Activated CD4-positive, CD25-positive, alpha-beta regulatory T cell treated with anti-CD3 and anti-CD28 coated beads, Interleukin-2, amount 50 U/mL, for 72 hours (primary cell): ENCODE measurements at places on chromosomes 11 and 22.

GRCh38 chr22:22800716-22801115 lies 86.9 kb upstream of the IGLL5 start:
- no peak for DNase-seq

DNA sequence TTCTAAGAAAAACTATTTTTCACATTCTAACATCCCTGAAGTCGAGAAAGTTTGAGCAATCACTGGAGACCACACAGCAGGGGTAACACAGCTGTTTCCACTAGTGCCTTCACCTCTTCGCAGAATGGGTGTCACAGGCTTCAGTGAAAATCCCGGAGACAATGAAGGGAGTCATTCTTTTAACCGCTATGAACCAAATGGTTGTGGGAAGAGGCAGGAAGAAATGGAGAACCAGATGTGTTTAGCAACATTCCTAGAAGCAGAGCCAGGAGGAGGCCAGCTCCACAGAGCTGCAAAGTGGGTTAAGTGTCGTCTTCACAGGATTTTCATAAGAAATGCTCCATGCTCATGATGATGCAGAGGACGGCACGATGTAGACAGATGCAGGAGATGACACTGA lies 221.1 kb downstream of the LARGE1 start:
- no peak for DNase-seq

GRCh38 chr11:80722629-80723028 lies 1281.8 kb upstream of the TENM4 start:
- DNase-seq: no peak

DNA sequence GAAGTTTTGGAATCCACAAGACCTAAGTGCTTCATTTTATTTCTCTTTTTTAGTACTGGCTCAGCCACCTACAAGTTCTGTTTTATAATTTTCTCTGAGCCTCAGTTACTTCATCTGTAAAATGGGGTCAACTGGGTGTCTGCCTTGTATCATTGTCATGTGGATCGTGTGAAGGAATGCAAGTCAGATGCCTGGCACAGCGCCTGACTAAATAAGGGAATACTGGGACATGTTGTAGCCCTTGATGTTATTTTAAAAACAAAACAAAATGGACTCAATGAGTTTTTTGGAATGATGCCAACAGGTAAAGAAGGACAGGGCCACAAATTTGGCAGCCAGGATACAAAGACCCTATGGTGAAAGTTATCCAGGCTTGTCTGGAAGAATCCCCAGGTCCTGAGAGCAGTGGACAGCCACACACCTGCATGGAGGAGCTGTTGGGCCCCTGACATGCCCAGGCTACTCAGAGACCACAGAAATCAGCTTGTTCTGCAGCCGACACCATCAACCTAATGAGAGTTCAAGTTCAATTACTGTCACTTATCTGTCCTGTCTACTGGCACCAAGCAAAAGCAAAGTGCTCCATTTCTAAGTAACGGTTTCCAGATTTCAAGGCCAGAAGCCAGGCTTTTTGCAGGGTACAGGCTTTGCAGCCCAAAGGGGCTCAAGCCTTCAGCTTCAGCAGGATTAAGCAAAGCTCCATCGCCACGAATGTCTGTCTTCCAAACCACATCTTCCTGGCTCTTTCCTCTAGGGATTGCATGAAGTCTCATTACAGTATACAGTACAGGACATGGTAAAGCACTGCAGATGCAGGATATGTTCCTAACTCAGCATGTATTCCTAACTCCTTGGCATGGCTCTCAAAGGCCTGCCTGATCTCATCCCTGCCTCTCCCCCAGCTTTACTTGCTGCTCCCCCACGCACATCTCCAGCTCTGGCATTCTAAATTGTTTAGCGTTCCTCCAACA lies 18.4 kb downstream of the DKK3 start:
- DNase-seq: no peak

DNA sequence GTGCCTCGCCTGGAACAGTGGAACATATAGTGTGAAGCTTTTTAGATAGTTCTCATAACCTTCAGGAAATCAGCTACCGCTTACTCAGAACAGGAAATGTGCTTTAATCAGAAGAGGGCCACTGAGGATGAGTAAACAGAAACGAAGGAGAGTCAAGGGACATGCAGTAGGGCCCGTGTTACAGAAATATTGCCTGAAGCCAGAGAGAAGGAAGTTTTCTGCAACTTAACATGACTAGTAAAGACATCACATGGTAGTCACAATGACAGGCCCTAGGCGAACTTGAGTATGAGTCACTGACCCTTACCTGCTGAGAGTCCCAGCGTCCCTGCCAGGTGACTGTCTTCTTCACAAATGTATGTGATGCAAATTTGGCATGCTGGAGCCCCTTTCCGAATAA lies 39.4 kb downstream of the CARD18 start:
- no peak for DNase-seq

- no peak for DNase-seq
Measured at GRCh38 chr11:32266601-32267000, 168.7 kb downstream of the WT1 start.

- no peak for DNase-seq
Measured at GRCh38 chr11:84234011-84234410, 947.8 kb upstream of the CCDC90B start.

- no peak for DNase-seq
Measured at GRCh38 chr11:2041153-2041552, 43.5 kb upstream of the H19 start.

DNA sequence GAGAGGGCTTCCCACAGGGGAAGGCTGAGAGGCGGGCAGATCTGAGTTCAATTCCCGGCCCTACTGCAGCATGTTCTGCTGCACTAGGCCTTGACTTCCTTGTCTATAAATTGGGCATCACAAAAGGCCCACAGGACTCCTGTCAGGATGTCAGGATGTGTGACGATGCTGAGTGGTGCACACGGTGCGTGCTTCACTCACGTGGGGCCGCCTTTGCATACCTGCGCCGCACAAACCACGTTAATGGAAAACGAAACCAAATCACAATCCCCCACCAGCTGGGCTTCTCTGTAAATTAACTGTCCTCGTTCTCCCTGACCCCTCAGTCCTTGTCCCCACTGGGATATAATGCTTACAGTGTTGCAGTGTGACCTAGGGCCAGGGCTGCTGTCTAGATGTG lies 32.3 kb upstream of the TSPAN18 start:
- no peak for DNase-seq

- no peak for DNase-seq
Measured at GRCh38 chr11:8059571-8060011, 21.4 kb upstream of the TUB start.

GRCh38 chr11:60168306-60168705 lies 14.6 kb downstream of the MS4A6A start:
- DNase-seq: no peak

GRCh38 chr22:23786261-23786710 lies 480 bp upstream of the SMARCB1 start:
- DNase-seq: no peak

DNA sequence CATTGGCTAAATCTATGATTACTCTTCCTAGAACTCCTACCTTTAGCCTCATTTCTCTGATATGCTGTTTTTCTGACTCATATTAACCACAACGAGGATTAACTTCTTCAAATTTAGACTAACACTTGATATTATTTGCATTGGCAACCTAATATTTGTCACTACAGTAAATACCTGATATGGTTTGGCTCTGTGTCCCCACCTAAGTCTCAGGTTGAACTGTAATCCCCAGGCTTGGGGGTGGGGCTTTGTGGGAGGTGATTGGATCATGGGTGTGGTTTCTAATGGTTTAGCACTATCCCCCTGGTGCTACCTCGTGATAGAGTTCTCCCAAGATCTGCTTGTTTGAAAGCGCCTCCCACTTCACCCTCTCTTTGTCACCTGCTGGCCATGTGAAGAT lies 17.1 kb upstream of the MED17 start:
- DNase-seq: no peak

- DNase-seq: no peak
Measured at GRCh38 chr11:126029805-126030204, 32.9 kb downstream of the CDON start.

- no peak for DNase-seq
Measured at GRCh38 chr22:43277091-43277490, 66.1 kb downstream of the SCUBE1 start.

GRCh38 chr11:16356057-16356760 lies at the start of gene SOX6:
Gene SOX6, minus strand, starts transcription at chr11:16356546. Its CDS starts 15,298 bp downstream, at chr11:16341248.
- no peak for DNase-seq

DNA sequence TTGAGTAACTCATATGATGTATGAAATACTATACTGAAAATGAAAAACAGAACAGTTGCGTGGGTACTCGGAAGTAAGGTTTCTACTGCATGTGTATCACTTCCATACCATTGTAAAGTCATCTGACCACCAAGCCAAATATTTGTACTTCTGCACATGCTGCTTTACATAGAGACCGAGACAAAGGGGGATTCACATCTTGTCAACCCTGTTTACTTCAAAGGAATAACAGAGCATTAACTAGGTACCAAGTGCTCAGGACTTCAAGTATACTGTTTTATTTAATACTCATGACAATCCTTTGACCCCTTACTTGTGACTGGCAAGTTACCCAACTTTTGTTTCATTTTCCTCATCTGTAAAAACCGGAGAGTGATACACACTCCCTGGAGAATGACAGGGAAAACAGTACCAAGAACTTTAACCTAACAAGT lies 9.9 kb downstream of the MAPK1 start:
- no peak for DNase-seq

GRCh38 chr22:50293441-50294318 lies 13.8 kb downstream of the PLXNB2 start:
- no peak for DNase-seq

GRCh38 chr11:123373754-123374621 lies 56.1 kb upstream of the GRAMD1B start:
- DNase-seq: no peak

DNA sequence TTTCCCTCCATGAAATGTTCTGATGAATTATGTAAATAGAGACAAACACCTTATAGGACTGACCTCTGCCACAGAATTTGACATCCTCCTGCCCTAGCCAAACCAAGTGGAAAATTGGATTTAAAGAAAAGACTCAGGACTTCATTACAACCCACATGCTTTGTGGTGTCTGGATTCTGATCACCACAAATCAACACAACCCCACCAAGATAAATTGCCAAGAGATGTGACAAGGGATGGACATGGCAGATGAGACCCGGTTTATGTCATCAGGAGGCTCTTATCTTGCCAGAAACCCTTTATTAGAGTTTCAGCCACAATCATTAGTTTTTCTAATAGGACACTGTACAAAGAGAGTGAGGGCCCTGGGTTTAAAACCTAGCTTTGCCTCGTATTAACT lies 57.9 kb upstream of the SLC6A5 start:
- no peak for DNase-seq

DNA sequence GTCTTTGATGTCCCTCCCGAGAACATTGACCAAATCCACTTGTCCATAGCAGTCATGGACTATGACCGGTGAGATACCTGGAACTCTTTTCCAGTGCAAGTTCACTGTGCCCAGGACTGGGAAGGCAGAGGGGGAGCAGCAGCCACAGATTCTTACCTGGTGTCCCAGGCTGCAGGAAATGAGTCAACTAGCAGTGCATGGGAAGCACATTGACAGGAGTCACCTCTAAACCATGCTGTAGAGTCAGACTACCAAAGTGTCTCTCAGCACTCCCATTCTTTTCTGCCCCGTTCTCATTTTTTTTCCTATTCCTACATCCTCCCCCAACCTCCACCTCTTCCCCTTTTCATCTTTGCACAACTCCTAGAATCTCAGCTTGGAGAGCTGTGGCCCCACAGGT lies 67.2 kb upstream of the OLFML1 start:
- no peak for DNase-seq

GRCh38 chr11:87391496-87391895 lies 353.8 kb downstream of the TMEM135 start:
- DNase-seq: no peak

- no peak for DNase-seq
Measured at GRCh38 chr11:19800714-19801519, 88.3 kb downstream of the NAV2 start.

GRCh38 chr11:130181295-130182272 lies 22.0 kb downstream of the ST14 start:
- no peak for DNase-seq

- DNase-seq: no peak
Measured at GRCh38 chr11:97895572-97895971, 1125.2 kb upstream of the CNTN5 start.

DNA sequence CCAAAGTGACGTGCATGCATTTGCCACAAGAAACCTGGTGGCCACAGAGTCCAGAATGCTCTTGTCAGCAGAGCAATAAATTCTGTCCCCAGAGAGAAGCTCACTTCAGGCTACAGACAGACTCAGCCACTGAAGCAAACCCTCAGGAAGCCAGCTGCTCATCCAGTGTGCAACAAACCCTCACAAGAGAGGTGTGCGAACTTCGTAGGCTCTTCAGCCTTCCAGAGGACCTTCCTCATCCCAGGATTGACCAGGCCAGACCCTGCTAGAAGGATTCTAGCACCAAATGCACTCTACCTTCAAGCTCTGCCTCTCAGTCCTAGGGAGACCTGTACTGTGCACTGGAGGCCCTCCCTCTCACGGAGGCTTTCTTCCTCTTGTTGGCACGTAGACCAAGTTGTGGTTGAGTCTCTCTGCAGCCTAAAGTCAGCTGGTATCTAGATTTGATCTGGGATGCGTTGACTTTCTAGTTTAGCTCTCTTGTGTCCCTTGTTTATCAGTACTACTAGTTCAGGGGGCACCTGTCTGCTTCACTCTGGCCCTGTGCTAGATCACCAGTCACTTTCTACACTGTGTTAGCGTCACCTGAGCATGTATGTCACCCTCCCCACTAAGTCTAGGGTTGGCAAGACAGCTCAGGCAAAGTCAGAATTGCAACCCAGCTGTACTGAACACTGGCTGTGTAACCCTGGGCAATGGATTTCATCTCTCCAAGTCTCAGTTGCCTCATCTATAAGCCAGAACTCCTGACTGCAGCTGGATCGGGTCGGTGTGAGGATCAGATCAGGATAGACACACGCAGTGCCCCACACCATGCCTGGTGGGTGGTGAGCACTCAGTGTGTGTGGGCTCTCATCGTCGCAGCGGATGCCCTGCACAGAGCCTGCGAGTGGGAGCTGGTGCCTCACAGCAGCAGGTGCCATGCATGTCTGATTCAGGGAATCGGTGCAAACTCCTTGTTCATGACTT lies 22.1 kb upstream of the TMPRSS13 start:
- DNase-seq: no peak

GRCh38 chr22:38859581-38860282 lies 12.3 kb downstream of the CBX6 start:
- no peak for DNase-seq

- DNase-seq: no peak
Measured at GRCh38 chr11:62603072-62603408, 1.4 kb upstream of the MTA2 start.

- DNase-seq: no peak
Measured at GRCh38 chr11:115769891-115770290, 265.7 kb upstream of the CADM1 start.
